Upper lobe of right lung (tissue), 1 donor: ENCODE measurements at places on chromosomes 1 and 21.

GRCh38 chr1:168297019-168297730 lies 16.5 kb downstream of the TBX19 start:
- no peak for DNase-seq

DNA sequence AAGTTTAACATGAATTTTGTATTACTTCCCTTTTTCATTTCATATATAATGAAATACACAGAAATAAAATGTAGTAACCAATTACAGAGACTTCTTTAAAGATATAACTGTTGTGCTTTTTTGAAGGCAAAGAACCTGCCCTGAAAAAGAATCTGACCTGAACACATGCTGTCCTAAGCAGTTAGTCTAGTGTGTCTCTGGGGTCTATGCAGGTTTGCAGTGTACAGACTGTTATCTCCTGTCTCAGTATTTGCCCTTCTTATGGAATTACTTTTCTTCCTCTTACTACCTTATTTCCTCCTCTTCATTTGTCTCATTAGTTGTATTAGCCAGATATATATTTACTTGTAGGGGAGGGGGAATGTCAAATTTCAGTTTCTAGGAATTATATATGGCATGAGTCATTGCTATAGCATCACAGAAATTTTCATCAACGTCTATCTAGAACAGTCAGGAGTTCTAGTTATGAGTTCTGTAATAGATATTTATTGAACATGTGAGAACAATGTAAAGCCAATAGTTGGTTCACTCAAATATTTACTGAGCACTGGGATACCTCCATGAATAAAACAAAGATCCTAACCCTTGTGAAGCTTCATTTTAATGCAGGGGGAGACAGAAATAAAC lies 28.4 kb upstream of the PLEKHO1 start:
- DNase-seq, result no peak

DNA sequence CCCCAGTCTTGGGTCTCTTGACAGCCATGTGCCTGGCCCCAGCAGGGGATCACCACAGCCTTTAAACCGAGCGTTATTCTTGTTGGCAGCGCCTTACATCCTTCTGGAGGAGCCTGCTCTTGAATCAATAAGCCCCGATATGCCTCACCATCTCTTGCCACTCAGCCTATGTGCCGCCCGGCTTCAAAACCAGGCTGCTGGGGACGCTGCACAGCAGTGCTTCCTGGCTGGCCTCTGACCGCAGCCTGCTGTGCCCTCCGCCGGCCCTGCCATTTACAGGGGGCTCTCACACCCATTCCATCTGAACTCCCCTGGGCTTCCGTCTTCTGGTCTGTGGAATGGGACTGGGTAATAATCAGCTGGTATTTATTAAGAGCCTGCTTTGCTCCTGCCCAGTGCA lies 3.0 kb upstream of the PEX10 start:
- DNase-seq, result no peak

DNA sequence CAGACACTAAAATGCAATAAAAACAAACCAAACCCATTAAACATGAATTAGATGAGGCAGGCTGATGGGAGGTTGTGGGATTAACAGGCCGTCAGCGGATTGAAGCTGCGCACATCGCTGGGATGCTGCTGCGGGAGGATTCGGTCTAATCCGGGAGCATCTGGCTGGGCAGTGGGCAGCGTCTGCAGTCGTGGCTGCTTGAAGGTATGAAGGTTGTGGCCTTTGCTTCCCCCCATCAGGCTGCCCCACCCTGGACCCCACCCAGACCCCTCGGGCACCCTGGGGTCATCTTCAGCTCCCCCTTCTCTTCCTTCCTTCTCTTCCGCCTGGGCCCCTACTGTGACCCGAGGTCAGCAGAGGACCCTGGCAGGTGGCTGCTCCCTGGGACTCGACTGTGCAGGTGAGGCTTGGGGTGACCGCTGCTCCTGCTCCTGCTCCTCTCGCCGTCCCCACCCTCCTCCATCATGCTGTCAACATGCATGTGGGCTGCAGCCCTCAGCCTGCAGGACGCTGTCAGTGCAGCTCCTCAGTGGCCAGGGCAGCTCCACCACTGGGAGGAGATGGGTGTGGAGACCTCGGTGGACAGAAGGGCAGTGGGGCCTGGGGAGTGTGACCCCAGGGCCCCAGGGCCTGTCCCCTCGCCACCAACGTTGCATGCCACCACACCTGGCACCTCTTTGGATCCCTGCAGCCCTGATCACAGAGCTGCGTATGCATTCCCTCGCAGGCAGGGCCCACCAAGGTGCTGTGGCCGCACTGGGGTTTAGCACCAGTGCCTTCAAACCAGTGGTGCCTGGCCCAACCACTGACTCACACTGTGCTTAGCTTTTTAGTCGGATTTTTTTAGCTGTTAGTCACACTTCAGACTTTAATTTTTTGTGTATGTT lies 112.2 kb upstream of the COL6A1 start:
- no peak for DNase-seq

- DNase-seq, result no peak
Observed at GRCh38 chr1:40382108-40382460, 8.6 kb downstream of the SMAP2 start.

- no peak for DNase-seq
Observed at GRCh38 chr21:43187715-43188114, 18.9 kb downstream of the CRYAA start.

DNA sequence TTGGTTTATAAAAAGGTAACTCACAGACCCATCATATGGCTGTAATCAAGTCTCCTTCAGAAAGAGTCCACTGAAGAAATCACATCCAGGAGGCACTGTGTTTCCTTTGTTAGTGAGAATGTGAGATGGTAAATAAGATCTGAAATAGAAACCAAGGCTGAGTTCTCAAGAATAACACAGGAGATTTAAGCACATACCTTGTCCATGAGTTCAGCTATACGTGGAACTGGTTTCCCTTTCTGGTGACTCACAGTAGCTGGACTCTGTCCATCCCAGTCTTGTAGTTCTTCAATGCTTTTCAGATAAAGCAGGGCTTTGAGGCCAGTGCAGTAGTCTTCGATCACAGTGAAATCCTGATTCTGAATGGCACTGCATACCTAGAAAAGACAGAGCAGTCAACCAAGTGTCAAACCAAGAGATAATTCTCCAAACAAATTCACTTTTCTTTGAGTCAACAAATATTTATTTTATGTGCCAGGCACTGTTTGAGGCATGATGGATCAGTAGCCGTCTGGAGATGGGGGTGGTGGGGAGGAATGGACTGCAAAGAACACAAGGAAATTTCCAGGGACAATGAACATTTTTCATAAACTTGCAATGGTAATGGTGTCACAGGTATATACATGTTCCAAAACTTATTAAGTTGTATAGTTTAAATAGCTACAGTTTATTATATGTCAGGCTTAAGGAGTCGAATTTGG lies 471.4 kb downstream of the PTBP2 start:
- no peak for DNase-seq

- DNase-seq, result no peak
Observed at GRCh38 chr1:110189181-110189580, 20.9 kb upstream of the KCNC4 start.

- DNase-seq, result no peak
Observed at GRCh38 chr1:107443027-107443426, 302.2 kb downstream of the NTNG1 start.

- no peak for DNase-seq
Observed at GRCh38 chr1:188476606-188477005, 1647.9 kb downstream of the PLA2G4A start.

DNA sequence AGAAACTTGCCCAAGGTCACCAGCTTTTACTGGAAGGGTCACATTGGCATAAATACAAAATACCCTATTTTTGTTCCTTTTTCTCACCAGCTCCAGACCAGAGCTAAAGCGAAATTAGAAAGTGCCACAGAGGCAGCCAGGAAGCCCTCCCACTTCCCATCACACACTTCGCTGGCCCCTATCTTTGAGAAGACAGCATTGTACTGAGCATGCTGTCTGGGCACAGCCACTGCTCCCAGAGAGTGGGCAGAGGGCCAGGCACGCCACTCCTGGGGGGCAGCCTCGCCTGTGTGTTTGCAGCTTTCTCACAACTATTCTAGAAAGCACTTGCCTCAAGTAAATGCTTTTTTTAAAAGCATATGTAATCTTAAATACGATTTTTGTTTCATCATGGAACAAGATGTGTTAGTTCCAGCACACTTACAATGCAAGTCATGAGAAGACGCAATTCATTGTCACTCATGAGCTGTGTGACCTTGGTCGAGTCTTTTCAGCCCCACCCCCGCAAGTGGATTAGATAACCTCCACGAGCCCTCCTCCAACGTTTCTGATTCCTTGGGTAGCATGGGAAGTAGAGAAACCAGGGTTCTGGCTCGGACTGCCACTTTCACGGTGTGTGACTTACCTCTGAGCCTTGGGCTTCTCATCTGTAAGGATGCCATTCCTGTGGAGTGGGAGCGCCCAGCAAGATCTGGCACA lies 25.7 kb upstream of the EPHA8 start:
- no peak for DNase-seq

GRCh38 chr21:43338951-43339350 lies 88.0 kb downstream of the SIK1 start:
- DNase-seq, result no peak

DNA sequence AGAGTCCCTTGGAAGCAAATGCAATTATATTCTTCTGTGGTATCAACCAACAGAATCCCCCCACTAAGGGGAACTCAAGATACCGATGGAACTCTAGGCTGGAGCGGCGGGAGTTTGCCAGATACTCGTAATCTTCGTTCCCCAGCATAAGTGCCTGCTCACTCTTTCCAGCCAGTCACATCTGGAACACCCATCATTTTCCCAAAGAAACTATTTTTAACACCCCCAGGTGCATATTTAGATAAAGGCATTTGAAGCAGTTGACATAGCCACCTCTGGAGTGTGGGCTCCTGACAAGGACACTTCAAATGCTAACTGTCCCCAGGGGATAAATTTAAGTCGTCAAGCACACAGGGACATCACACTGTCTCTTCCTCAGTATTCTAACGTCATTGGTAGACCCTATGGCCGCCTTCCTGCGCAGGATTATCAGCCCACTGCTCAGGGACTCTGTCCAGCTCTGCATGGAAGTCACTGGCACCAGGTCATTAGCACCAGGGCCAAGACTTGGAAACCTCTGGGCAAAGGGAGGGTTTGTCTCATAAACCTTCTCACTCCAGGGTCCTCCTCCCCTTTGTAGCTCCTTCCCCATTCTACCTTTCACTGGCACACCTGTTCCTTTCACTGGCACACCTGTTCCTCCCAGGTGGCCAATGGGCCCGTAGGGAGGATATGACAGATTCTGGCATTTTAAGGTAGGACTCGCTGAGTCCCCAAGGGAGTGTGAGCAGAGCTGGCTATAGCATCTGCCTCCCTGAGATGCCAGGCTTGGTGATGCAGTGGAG lies 48.8 kb downstream of the H3-3A start:
- DNase-seq, result no peak

DNA sequence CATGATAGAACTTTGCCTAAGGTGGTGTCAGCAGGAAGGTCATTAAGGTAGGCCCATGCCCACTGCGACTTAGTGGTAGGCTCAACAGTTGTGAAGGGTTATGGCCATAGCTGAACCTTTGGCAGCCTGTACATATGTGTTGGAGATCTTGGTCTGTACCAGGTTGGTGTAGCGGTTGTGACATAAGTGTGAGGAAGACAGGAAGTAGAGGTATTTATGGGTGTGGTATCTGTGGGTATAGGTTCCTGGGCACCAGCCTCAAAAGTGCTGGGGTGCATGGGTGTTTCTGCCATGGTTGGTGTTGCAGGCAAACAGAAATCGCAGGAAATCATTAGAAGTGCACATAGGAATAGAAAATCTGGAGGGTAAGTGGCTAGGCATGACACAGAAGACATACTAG lies 18.6 kb upstream of the LRIF1 start:
- no peak for DNase-seq

DNA sequence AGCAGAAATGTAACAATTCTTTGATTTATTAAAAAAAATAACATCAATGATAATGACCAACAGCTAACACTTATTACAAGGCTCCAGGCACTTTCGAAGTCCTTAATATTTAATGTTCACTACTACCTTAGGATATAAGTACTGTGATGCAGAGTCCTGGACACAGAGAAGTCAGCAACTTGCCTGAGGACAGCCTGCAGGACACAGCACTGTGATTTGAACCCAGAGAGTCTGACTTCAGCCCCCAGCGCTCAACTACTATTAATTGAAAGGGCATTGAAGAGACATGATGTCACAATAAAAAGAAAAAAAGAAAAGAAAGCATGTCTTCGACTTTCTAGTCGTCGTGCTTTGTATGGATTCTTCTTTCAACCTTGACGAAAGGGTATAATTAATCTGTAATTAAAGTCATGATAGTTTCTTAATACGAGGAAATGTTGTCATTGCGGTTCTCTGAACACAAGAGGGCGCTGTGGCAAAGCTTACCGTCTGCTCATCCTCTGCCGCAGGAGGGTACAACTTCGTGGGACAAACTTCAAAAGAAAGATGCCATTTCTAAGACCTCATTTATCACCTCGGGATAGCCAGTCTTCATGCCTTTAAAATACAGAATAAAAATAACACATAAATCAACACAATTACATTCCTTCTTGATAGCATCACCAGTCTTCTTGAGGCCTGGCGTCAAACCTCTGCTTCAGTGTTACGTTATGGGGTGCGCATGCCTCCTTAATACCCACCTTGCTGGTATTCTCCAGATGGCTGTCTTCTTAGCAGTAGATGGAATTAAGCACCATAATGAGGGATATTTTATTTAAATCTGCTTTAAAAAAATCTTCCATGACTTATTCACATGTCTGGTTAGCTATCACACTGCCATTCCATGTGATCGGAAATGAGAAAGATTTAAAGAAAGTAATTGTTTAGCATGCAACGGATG lies 240.1 kb downstream of the DISC1 start:
- DNase-seq, result no peak

GRCh38 chr1:199856216-199856780 lies 171.2 kb upstream of the NR5A2 start:
- no peak for DNase-seq

GRCh38 chr1:24717887-24718650 lies 27.2 kb upstream of the CLIC4 start:
- no peak for DNase-seq

DNA sequence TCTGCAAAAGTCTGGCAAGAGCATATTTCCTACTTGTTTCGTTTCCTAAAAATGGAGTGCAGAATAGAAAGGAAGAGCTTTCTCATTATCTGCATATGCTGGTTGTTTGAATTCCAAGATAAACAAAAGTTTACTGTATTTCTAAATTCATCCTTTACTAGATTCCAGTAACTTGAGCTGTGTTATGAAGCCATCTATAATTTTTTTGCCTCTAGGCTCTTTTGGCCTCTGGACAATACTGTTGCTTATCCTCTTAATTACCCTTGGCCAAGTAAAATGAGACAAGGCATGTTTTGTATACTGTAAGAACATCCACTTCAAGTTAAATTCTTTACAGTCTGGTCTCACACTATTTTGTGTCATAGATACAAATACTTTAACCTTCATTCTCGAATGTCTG lies 45.6 kb upstream of the HFM1 start:
- no peak for DNase-seq

- no peak for DNase-seq
Observed at GRCh38 chr1:246160374-246160773, 346.7 kb downstream of the SMYD3 start.

- no peak for DNase-seq
Observed at GRCh38 chr1:71668065-71668464, 587.2 kb upstream of the ZRANB2 start.

GRCh38 chr1:212941452-212941851 lies 8.9 kb upstream of the VASH2 start:
- DNase-seq, result no peak

GRCh38 chr1:15282810-15283474 lies 35.9 kb downstream of the FHAD1 start:
- DNase-seq, result no peak

GRCh38 chr1:231317306-231318014 lies 20.2 kb downstream of the EXOC8 start:
- no peak for DNase-seq
